ENCODE measurements at places on chromosomes 5 and 9. TPM values are rescaled to one million over a fixed set of nuclear protein-coding genes. Genes with fewer than 3 reads are reported as not detected.

JMY gene
- 12.4 TPM for polyA plus RNA-seq

PAIP2 gene
- 117 TPM for polyA plus RNA-seq

ARL14EPL gene
- not detected for polyA plus RNA-seq

CCNO gene
- 0.20 TPM for polyA plus RNA-seq

NOL8 gene
- 26.6 TPM for polyA plus RNA-seq

C1QTNF2 gene
- 27.0 TPM for polyA plus RNA-seq

OTP gene
- polyA plus RNA-seq: not detected

FOXD4L4 gene
- 0.24 TPM for polyA plus RNA-seq

All from muscle of back (tissue), 13 donors.